ENCODE measurements at places on chromosomes 7 and 10.

GRCh38 chr7:85851571-85852193 lies 664.8 kb upstream of the SEMA3D start:
- no peak for DNase-seq

DNA sequence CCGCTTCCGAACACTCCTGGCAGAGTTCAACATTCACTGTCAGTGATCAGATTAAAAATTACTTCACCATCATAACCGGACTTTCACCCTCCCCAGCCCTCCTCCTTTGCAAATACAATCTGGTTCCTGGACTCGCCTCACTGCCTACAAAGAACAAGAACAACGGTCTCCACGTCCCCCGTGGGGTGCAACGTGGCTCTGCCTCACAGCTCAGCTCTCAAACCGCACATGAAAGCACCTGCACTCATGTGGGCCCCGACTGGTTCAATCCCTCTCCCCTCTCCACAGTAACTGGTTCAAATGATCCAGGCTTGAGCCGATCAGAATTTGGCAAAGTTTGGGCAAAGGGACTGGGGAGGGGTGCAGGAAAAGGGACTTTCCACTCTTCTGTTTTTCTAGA lies 21.0 kb downstream of the ASB13 start:
- DNase-seq = no peak

GRCh38 chr7:151695951-151696541 lies 176.4 kb upstream of the RHEB start:
- DNase-seq = no peak

GRCh38 chr7:83882551-83882950 lies 233.6 kb upstream of the SEMA3E start:
- DNase-seq = no peak

DNA sequence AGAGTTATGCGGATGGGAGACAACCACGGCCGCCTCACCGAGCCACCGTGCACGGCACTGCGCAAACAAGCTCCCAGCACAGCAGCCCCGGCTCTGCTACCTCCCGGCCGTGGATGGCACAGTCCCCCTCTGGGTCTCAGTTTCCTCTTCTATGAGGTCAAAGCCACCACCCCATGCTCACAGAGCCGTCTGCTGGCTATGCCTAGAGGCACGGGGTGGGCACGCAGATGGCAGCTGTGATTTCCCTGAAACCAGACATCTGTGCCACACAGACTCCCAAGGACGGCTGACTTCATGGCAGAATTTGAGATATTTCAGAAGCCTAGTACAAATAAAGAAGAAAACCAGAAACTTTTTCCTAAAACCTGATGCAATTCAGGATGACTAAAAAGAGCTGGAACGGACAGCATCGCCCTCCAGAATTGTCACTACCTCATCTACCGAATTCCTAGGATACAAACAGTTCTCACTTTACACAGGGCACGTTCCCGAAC lies 73.2 kb downstream of the AMZ1 start:
- DNase-seq = no peak

- DNase-seq = no peak
Observed at GRCh38 chr10:106655636-106656035, 508.9 kb downstream of the SORCS1 start.

DNA sequence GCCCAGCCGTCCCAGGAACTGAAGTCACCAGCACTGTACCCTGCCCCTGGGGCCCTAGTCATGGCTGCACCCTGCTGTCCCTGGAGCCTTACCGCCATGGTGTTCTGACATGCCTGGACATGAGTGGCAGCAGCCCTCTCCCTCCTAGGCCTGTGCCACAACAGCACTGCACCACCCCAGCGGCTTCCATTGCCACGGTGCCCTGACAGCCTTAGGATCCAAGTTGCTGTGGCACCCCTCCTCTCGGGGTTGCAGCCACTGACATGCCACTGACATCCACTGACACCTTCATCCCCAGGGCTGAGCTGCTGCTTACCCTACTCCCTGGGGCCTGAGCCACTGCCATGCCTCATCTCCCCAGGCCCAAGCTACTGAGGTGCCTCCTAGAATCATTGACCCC lies 39.6 kb upstream of the SHH start:
- no peak for DNase-seq

- no peak for DNase-seq
Observed at GRCh38 chr7:46753662-46754061, 828.2 kb downstream of the TNS3 start.

Measured in HS-27A (cell line).